ENCODE measurements at places on chromosomes 12 and 14.

- no peak for DNase-seq
Observed at GRCh38 chr14:95482627-95483308, 33.7 kb downstream of the SYNE3 start.

DNA sequence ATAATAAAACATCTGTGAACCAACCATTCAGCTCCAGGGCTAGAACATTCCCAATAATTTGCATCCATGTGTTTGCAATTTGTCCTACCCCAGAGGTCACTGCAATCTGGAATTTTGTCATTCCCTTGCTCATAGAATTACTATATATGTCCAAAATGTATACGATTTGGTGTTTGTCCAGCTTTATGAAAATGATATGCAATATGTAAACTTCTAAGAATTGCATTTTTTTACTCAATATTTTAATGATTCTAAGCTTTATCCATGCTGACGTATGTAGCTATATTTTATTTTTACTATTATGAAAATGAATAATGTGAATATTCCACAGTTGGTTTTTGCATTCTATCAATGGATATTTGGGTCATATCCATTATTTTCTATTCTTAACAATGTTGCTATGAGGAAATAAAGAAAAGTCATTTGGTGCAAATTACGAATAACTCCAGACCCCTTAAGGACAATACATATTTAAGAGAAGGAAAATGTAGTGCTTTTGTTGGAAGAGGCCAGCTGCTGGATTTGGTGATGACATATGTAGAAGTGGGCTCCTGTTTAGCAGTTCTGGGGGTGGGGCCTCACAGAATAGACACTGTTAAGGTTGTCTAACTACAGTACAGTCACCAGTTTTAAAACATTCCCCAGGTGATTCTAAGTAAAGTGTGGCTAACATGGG is 139.4 kb downstream of the SLC38A4 start:
- no peak for DNase-seq

- no peak for DNase-seq
Observed at GRCh38 chr12:130044991-130045621, 117.2 kb upstream of the FZD10 start.

DNA sequence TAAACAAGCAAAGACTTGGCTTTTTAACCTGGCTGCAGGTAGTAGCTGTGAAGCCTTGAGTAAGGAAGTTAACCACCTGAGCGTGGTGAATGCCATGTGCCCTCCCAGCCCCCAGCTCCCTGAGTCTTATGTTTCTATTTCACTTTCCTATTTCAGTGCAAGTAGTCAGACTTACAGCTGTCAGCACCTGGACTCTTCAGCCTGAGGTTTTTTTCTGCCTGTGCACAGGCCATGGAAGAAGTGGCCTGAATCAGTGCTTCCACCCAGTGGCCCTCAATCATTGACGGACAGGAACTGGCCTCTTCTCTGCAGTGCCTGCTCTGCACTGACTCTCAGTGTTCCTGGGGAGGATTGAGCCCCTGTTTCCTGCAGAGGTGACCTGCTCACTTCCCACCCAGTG is 796.4 kb downstream of the MED13L start:
- DNase-seq: no peak

GRCh38 chr12:33988913-33989312 is 33.4 kb upstream of the ALG10 start:
- DNase-seq: no peak

GRCh38 chr12:95393191-95393790 is 80.7 kb upstream of the METAP2 start:
- no peak for DNase-seq

GRCh38 chr14:104516906-104517305 is 62.7 kb upstream of the C14orf180 start:
- no peak for DNase-seq

GRCh38 chr12:26648999-26649398 is 184.0 kb downstream of the ITPR2 start:
- DNase-seq: no peak

DNA sequence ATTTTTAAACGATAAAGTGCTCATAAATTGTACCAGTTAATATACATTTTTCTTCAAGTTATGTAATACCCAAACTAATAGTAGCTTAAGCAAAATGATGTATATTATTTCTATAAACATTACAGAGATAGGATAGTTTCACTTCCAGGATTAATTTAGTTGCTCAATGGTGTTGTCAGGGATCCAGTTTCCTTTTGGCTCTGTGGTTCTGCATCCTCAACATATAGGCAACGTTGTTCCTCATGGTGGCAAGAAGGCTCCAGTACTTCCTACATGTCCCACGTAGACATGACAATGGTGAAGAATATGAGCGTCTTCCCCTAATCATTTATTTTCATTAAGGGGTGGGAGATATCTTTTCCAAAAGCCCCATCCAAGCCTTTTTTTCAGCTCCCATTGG is 60.7 kb upstream of the DCD start:
- DNase-seq: no peak

DNA sequence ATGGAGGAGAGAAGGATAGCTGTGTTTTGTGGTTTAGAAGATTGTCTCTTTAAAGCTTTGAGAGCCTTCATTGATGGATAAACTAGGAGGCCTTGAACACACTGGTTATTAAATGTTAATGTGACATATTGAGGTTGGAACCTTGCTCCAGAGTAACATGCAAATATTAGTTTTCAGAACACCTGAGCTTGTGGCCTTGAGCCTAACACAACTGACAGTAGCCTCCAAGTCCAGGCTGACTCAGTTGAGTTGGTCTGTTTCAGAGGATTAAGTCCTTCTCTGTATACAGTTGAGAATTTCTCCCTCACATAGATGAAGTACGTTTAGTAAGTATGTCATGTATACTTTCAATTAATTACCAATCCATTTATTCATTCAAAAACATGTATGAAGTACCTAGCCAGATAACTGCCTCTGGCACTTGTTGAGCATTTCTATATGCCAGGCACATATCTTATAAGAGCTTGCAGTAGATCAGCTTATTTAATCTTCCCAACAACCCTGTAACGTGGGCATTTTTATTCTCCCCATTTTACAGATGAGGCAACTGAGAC is 63.5 kb downstream of the ELK3 start:
- DNase-seq: no peak

GRCh38 chr12:14153803-14154202 is 172.4 kb upstream of the GRIN2B start:
- no peak for DNase-seq

DNA sequence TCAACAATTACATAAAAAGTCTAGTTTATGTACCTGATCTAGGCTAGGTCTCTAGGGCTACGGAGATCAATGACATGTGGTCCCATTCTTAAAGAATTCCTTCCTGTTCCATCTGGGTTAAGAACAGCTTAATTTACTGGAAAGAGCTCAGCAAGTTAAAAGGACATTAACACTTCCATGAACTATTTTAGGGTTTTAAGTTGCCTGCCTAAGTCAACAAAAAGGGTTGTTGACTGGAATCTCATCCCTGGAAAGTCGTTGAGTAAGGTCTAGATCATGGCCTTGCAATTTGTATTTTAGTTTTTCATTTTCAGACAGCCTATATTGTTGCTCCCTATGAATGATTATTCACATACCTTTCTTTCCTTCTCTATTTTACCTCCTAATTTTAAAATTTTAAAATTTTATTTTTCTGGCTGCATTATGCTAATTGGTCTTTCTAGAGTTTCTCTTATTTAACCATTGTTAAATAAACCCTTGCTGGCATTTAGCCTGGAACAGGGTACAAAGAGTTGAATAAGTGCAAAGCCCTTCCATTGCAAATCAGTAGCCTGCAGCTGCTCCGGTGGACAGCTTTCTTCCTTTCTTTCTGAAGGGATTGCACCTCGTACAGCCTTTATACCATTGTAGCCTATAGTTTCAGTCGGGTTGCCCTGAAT is 66.3 kb downstream of the VRK1 start:
- no peak for DNase-seq

Data from activated T-cell treated with anti-CD3 and anti-CD28 coated beads, Interleukin-2, amount 50 U/mL, for 48 hours (primary cell).